ENCODE measurements at places on chromosomes 4 and X.

- no peak for DNase-seq
Observed at GRCh38 chrX:65009459-65009858, 33.2 kb upstream of the ZC4H2 start.

- DNase-seq = no peak
Observed at GRCh38 chr4:76363556-76364290, 57.2 kb downstream of the STBD1 start.

DNA sequence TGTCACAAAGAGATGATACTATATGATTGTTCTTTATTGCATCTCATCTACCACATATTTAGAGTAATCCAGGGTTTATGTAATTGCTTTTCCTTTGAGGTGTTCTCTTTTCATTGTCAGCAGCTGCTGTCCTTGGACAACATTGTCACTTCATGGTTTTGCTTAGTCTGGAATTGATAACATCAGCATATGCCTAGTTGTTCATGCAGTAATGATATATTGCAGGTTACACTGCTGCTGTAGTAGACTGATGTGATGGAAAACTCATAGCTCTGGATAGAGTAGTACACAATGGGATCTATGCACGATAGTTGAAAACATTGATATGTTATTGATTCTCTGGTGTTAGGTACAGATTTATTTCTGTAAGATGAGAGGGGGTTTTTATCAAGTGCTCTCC, 13.7 kb downstream of the NEIL3 start:
- no peak for DNase-seq

DNA sequence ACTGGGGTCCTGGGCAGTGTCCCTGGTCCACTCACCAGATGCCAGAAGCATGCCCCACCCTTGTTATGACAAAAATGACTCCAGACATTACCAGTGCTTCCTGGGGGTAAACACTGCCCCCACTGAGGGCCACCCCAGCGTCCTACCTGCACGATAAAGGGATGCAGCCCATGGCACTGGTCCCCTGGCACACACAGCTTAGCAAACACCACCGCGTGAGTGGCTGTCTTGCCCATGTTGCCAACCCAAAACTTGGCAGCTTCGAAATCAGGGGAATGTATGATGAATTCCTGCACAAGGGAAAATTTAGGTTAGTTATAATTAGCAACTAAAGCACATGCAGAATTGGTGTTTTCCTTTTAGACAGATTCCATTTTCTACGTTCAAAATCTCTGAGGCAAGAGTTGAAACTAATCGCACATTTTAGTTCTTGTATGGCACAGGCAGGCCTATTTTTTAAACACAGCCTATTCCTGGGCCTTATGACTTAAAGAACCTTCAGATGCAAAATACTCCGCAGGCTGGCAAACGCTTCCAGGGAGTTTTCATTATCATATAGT, 30.4 kb downstream of the ACOX3 start:
- no peak for DNase-seq

Data from NCI-H345 (cell line).